Common myeloid progenitor, CD34-positive (primary cell): ENCODE measurements at places on chromosomes 5 and 9.

DNA sequence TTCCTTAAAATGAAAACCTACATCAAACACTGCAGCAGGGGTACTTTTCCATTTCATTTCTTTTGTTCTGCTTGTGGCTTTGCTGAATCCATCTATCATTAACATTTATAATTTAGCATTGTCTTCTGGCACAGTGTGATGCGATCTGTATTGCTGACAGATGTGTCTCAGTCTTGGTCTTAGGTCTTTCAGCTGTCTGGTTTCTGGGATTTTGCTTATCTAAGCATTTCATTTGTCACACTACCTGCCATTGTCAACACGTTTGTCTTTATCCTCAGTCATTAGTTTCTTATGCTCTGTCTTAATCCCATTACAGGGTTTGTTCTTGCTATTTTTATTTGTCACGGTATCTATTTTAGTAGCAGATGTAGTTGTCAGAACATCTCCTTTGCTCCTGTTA, 303.1 kb downstream of the IZUMO3 start:
- no peak for DNase-seq

DNA sequence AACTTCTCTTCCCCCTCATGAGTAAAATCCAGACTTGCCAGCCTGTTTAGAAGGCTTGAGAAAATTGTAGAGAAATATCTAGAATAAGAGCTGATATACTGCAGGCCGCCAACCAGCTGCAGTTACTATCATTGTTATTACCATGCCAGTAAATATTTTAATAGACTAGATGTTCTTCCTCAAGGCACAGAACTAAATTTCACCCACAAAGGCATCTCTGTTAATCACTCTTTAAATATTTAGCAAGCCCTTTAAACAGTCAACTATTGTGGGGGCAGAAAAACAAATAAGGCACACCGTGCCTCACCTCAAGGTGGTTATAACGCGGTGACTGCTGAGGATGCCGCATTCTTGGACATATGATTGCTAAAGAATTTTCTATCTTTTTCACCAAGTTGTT, 147.0 kb downstream of the SPOCK1 start:
- DNase-seq, result no peak

DNA sequence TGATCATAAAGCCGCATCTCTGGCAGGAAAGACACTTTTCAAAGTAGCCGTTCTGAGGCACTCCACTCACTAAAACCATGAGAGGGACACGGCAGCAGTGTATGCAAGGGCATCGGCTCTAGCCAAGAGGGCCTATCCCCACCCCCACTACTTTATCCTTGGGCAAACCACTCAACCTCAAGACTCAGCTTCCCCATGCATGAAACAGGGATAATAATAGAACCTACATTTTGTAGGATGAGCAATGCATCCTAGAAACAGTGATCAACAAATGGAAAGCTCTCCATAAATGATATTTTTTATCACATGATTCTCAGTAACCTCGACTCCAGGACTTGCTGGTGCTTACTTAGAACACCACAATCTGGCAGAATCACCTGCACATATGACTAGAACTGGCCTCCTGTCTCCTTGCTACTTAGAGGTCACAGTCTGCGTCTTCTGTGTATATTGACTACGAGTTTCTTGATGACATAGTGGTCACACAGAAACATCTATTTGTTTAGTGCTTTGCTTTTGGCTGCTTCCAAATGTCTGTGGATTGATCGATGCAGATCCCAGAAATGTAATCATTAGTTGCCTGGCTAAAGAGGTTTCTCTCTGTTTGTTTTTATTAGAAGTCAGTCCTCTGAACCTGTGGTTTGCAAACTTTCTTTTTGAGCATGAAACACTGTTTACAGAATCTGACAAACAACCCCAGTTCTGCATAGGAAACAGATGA, 102.1 kb downstream of the LHFPL2 start:
- no peak for DNase-seq

GRCh38 chr9:94681508-94681907, 42.2 kb upstream of the FBP1 start:
- DNase-seq, result peak; percentile 79

DNA sequence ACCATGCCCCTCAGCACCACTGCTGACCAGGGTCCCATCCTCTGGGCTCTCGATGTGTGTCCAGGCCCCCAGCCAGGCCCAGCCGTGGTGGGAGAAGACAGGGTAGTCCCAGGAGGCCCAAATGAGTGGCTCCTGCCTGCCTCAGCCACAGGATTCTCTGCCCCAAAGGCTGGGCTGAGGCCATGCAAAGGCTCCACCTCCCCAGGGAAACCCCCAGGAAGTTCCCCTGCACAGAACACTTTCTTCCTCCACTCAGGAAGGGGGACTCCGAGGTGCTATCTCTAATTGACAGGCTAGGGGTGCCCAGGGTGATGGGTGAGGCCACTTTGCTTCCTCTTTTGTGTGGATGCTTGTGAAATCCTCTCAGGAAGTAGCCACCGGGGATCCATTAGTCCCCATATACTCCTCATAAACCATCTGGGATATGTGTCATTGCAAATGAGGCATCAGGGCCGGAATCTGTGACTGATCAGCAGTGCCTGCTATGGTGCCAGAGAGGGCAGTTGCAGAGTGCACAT, 23.1 kb upstream of the TDRD7 start:
- DNase-seq, result peak; percentile 22

GRCh38 chr9:77819657-77820056, 171.5 kb upstream of the GNA14 start:
- DNase-seq, result peak; percentile 34

- no peak for DNase-seq
Observed at GRCh38 chr5:65577141-65577540, 14.0 kb downstream of the PPWD1 start.

DNA sequence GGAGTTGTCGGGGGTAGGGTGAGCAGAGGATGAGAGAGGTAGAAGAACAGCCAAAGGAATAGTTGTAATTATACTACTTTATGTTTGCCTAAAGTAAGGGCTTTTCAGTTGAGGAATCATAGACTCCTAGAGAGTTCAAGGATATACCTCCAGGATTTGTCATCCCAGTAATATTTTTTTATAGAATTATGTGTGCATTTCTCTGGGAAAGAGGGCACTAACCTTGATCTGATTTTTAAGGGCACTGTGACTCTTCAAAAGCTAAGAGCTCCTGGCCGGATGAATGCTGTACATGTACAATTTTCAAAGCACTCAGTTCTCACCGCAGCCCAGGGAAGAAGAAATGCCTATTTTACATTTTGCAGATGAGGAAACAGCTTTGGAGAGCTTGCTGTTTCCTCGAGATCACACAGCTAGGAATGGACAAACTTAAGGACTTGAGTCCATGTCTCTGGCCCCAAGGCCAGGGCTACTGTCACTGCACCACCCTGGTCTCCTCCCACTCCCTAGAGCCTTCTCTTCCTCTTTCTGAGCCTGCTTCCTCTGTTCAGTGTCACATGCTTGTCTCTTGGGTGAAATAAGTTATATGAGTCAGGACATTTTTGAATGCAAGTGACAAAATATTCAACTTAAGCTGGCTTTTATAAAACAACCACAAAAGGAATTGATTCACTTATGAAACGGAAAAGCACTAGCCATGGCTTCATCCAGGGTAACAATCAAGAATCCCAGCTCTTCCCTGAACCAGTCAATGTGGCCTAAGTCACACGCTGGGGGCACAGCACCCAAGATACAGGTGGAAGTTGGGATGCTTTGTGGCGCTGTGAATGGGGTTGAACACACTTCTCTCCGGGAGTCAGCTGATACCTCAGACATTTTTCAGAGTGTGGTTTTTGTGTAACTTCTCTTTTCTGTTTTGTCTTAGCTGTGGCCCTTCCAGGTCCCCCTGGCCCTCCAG, 45.7 kb upstream of the TGFBR1 start:
- DNase-seq, result peak; percentile 70

DNA sequence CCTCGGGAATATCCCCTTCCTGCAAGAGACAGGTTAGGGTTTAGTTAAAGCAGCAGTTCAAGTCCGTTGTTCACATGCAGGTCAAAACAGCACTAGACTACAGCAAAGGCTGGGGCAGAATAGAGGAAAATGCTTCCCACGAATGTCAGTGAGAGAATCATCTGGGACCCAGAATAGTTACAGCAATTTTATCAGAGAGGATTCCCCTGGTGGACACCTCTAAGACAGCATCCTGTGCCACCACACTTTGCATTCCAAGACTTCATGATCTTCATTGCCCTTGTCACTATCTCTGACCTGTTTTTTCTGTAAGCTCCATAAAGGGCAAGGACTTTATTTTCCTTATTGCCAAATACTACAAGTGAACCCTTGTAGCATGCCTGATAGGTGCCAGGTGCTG, 12.9 kb downstream of the GRXCR2 start:
- no peak for DNase-seq

GRCh38 chr9:26863074-26863473, 29.5 kb downstream of the CAAP1 start:
- DNase-seq, result peak; percentile 15

DNA sequence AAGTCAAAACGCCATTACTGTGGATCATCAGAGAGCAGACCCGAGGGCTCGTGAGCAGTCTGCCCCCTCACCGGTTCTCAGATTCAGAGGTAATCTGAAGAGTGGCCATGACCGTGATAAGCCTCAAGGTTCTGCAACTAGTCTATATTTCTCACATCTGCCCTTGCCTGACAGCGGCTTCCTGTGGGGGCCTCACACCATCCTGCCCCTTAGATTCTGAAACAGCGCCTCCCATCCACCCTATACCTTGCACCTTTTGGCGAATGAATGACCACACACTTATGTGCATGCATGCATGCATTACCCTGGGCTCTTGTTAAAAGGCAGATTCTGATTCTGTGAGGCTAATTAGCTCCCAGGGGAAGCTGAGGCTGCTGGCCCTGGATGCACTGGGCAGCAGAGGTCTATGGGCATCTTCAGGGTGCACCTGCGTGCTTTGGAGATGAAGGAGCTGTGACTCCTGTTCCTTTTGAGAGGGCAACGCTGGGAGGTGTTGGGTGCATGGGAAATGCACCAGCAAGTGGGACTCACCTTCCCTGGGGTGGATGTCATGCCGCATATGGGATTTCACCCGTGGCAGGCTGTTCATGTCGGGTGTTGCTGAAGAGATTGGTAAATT, 7.8 kb upstream of the GADD45G start:
- no peak for DNase-seq

- no peak for DNase-seq
Observed at GRCh38 chr5:36786448-36787012, 90.0 kb upstream of the NIPBL start.

GRCh38 chr5:64665243-64665642, 25.1 kb upstream of the SHISAL2B start:
- no peak for DNase-seq

DNA sequence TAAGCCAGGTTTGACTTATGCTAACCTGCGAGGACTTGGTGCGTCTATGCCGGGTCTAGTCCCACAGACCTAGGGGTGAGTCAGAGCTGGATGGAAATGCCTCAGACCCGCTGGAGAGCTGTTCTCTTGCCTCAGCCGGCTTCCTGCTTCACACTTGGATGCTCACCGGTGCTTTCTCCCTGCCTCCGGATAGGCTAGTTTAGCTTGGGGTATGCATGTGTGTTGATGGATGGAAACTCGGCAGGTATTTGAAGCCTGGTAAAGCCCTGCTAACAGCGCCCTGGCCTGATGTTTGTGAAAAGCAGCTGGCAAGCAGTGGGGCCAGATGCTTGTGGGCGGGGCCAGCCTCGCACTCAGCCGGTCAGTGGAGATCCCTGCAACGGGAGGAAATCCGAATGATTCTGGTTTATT, 29.3 kb downstream of the PRRC2B start:
- no peak for DNase-seq

DNA sequence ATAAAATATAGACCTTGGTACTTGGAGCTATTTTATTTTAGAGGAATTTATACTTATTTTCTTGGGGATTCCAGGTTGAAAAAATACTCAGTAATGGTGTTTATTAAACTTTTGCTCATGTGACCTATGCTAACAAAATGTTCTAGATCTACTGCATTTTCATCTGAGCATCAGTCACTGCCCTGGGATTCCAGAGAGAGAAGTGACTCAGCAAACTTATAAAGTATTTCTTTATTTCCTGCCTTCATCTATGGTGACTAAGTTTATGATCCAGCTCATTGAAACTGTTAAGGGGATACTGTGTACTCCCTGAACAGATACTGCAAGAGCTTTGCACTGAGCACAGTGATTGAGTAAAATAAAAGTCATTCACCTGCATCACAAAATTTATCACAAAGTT, 298.5 kb upstream of the CDH18 start:
- DNase-seq, result no peak

DNA sequence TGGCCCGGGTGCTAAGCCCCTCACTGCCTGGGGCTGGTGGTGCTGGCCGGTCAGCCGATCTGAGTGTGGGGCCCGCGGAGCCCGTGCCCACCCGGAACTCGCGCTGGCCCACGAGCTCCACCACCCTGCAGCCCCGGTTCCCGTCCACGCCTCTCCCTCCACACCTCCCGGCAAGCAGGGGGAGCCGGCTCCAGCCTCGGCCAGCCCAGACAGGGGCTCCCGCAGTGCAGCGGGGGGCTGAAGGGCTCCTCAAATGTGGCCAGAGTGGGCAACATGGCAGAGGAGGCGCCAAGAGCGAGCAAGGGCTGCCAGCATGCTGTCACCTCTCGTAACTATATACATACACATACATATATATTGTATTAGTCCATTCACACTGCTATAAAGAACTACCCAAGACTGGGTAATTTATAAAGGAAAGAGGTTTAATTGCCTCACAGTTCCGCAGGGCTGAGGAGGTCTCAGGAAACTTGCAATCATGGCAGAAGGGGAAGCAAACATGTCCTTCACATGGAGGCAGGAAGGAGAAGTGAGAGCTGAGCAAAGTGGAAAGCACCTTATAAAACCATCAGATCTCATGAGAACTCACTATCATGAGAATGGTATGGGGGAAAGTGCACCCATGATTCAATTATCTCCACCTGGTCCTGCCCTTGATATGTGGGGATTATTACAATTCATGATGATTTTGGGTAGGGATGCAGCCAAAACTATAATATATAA, 56.8 kb downstream of the LIX1 start:
- DNase-seq, result peak; percentile 35

- DNase-seq, result peak; percentile 95
Observed at GRCh38 chr5:180313677-180314505, 22.0 kb upstream of the MAPK9 start.

DNA sequence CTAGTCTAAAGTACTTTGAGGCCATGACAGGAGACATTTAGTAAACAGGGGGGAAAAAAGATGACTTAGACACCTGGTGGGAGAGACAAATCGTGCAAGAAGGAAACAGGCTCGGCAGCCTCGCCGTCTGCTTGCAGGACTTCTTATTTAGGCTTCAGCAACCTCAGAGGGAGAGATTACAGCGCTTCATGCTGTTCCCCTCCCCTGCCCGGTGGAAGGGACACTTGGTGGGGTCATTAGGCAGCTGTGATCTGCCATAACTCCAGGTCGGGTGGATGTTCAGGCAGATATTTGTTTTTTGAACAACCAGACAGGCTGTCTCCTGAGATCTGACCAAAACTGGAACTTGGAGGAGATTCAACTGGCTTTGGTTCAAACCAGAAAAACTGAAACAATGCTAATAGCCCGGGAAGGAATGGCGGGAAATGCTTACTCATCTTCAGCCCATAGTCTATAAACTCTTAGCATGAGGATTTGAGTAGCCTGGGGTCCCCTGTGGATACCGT, 38.1 kb upstream of the CD180 start:
- peak; percentile 73 for DNase-seq
